ENCODE measurements at places on chromosomes 3 and 15. TPM values are rescaled to one million over a fixed set of nuclear protein-coding genes. Genes with fewer than 3 reads are reported as not detected.

TNNC1 gene
- total RNA-seq: 15.0 TPM

TNFSF10 gene
- 21.3 TPM for total RNA-seq

PIERCE2 gene
- total RNA-seq: 2.6 TPM

CHRNB4 gene
- total RNA-seq: not detected

SLC28A2 gene
- 1.5 TPM for total RNA-seq

PTH1R gene
- 14.5 TPM for total RNA-seq

AGBL1 gene
- total RNA-seq: not detected

LMOD3 gene
- total RNA-seq: not detected

DNA sequence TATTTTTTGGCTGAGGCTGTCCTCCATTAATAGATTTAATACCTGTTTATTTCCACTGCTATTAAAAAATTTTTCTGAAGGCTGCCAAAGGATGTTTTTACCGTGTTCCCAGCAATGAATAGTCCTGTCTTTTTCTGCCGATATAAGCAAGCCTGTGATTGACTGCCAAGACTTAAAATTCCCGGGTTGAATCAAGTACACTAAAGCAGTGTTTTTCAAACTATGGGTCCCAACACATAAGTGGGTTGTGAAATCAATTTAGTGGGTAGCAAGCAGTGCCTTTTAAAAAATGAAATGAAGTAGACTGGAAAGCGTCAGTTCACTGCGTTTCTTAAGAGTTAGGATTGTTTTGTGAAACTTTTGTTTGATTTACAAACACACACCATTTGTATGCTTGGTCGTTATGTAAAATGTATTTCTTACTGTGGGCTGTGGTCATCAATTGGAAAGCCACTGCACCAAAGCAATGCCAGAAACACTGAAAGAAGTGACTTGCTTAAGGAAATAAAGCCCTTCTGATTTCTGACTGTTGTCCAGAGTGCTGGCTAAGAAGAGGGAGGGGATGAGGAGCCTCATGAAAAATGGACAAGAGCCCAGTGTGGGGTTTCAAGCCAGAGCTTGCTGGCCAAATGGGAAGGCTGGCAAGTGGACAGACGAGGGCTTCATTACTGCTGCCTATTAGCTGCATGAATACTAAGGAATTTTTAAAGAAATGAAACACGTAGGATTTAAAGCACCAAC, 206.0 kb downstream of the THRB start:
- no peaks in the 10 kb centered on the region for H3K36me3 ChIP-seq
- DNase-seq: no peak
- H3K27ac ChIP-seq: no peak overlapping the region
- H3K27me3 ChIP-seq: no peaks in the 10 kb centered on the region
- peaks cover 6% of the 10 kb centered on the region for H3K4me1 ChIP-seq
- H3K4me3 ChIP-seq: no peak overlapping the region

- no peaks in the 10 kb centered on the region for H3K27me3 ChIP-seq
- DNase-seq: no peak
- H3K4me3 ChIP-seq: no peak overlapping the region
Measured at GRCh38 chr15:55659481-55659880, 71.3 kb upstream of the PYGO1 start.

GRCh38 chr3:65576966-65577365, 461.8 kb downstream of the MAGI1 start:
- DNase-seq: no peak
- no peaks in the 10 kb centered on the region for H3K4me1 ChIP-seq
- H3K36me3 ChIP-seq: no peaks in the 10 kb centered on the region
- no peaks in the 10 kb centered on the region for H3K27me3 ChIP-seq
- H3K4me3 ChIP-seq: no peak overlapping the region

DNA sequence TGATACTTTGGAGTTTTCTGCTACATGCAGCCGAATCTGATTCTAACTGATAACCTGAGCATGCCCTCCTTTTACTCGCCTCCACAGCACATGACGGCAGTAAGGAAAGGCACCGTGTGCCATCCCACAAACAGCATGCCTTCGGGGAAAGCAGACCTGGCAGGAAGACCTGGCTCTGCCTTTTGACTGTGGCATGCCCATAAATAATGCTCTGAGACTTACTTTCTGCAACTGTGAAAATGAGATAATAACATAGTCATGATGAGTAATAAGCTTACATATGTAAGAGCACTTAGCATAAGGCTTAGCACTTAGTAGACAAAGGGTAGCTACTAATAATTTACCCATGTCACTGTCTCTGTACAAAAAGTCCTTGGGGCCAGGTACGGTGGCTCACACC, 32.9 kb downstream of the MTHFS start:
- no peak for DNase-seq
- H3K27ac ChIP-seq: no peak overlapping the region
- no peaks in the 10 kb centered on the region for H3K27me3 ChIP-seq
- H3K4me1 ChIP-seq: peaks cover 11% of the 10 kb centered on the region

DNA sequence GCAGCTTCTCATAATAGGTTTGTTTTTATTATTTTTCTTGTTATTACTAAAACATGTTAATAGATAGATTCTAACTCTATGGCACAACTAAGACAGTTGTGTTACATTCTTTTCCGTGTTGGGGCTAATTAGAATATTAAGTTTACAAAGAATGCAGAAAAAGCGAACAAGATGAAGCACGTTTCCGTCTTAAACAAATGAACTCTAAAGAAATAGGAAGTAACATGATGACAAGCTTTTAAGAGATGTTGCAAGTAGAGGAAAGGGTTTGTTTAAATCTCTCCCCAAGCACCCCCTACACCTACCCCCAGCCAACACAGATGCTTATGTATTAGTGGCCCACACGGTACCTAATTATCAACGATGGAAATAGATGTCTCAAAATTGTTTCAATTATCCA, 207.1 kb downstream of the TP63 start:
- DNase-seq: no peak
- no peak overlapping the region for H3K27ac ChIP-seq
- H3K27me3 ChIP-seq: no peaks in the 10 kb centered on the region

DNA sequence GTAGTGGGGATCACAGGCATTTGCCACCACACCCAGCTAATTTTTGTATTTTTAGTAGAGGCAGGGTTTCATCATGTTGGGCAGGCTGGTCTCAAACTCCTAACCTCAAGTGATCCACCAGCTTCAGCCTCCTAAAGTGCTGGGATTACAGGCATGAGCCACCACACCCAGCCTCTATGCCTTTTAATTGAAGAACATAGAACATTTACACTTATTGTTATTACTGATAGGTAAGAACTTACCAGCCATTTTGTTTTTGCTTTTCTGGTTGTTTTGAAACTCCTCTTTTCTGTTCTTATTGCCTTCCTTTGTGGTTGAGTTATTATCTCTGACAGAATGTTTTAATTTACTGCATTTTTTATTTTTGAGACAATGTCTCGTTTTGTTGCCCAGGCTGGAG, 29.2 kb downstream of the PCNP start:
- no peak overlapping the region for H3K4me3 ChIP-seq
- no peaks in the 10 kb centered on the region for H3K4me1 ChIP-seq
- H3K36me3 ChIP-seq: no peaks in the 10 kb centered on the region
- no peaks in the 10 kb centered on the region for H3K27me3 ChIP-seq
- DNase-seq: no peak

DNA sequence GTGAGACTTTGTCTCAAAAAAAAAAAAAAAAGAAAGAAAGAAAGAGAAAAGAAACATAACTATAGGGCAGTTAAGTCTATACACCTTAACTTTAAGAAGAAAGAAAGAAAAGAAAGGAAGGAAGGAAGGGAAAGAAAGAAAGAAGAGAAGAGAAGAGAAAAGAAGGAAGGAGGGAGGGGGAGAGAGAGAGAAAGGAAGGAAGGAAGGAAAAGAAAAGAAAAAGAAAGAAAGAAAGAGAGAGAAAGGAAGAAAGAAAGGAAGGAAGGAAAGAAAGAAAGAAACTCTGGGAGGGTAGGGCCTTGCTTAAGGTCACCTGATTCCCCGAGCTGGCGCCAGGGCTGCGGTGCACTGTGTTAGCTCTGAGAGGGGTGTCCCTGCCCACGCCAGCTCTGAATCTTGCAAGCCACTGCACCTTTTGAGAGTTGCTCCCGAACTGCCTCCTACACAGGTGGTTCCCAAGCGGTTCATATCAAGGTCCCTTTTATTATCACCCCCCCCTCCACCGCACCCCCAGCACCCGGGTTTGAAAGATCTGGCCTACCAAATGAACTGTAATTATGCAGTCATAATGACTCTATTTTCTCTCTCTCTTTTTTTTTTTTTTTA, 39.2 kb upstream of the VPS8 start:
- H3K27me3 ChIP-seq: no peaks in the 10 kb centered on the region
- no peaks in the 10 kb centered on the region for H3K36me3 ChIP-seq
- peaks cover 34% of the 10 kb centered on the region for H3K4me1 ChIP-seq
- no peak overlapping the region for H3K4me3 ChIP-seq

GRCh38 chr15:31128919-31129768, 27.6 kb upstream of the TRPM1 start:
- no peaks in the 10 kb centered on the region for H3K27me3 ChIP-seq
- no peak overlapping the region for H3K27ac ChIP-seq
- peak; percentile 79 for DNase-seq

GRCh38 chr3:50267280-50267913, 1.6 kb upstream of the SEMA3B start:
- H3K4me1 ChIP-seq: peaks cover 85% of the 10 kb centered on the region
- H3K4me3 ChIP-seq: no peak overlapping the region
- no peaks in the 10 kb centered on the region for H3K27me3 ChIP-seq
- peak; percentile 83 for DNase-seq

GRCh38 chr3:20511863-20512505, 326.0 kb upstream of the SGO1 start:
- H3K36me3 ChIP-seq: no peaks in the 10 kb centered on the region
- H3K4me3 ChIP-seq: no peak overlapping the region

GRCh38 chr15:69997813-69998212, 99.9 kb downstream of the TLE3 start:
- peaks cover 21% of the 10 kb centered on the region for H3K4me1 ChIP-seq
- no peak overlapping the region for H3K4me3 ChIP-seq
- H3K27me3 ChIP-seq: no peaks in the 10 kb centered on the region
- H3K27ac ChIP-seq: peak overlapping the region; percentile 74
- no peaks in the 10 kb centered on the region for H3K36me3 ChIP-seq

DNA sequence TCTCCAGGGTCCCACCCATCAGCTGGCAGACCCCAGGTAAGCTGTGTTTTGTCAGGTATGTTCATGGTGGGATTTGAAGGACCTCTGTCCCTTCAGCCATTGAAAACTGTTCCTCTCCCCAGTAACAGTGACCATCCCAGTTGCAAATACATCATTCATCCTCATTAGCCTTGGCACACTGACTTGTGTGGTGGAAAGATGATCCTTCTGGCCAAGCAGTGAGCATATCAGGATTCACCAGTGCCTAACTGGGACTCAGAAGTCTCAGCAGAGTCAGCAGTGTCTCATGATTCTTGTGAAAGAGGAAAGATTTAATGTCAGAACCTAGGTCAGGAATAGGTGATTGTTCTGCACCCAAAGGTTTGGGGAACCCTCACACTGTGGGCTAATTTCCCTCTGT, 90.2 kb downstream of the DNAJB8 start:
- no peaks in the 10 kb centered on the region for H3K27me3 ChIP-seq
- peaks cover 13% of the 10 kb centered on the region for H3K4me1 ChIP-seq
- no peak overlapping the region for H3K4me3 ChIP-seq
- no peak for DNase-seq
- no peak overlapping the region for H3K27ac ChIP-seq

- DNase-seq: peak; percentile 57
- peaks cover 5% of the 10 kb centered on the region for H3K4me1 ChIP-seq
- H3K27me3 ChIP-seq: no peaks in the 10 kb centered on the region
- no peak overlapping the region for H3K4me3 ChIP-seq
- H3K27ac ChIP-seq: peak overlapping the region; percentile 65
- H3K36me3 ChIP-seq: no peaks in the 10 kb centered on the region
Measured at GRCh38 chr15:52252781-52253180, 42.8 kb downstream of the MYO5C start.

- no peak overlapping the region for H3K27ac ChIP-seq
- no peaks in the 10 kb centered on the region for H3K4me1 ChIP-seq
- H3K4me3 ChIP-seq: no peak overlapping the region
Measured at GRCh38 chr15:42785569-42785968, 48.6 kb upstream of the CDAN1 start.

DNA sequence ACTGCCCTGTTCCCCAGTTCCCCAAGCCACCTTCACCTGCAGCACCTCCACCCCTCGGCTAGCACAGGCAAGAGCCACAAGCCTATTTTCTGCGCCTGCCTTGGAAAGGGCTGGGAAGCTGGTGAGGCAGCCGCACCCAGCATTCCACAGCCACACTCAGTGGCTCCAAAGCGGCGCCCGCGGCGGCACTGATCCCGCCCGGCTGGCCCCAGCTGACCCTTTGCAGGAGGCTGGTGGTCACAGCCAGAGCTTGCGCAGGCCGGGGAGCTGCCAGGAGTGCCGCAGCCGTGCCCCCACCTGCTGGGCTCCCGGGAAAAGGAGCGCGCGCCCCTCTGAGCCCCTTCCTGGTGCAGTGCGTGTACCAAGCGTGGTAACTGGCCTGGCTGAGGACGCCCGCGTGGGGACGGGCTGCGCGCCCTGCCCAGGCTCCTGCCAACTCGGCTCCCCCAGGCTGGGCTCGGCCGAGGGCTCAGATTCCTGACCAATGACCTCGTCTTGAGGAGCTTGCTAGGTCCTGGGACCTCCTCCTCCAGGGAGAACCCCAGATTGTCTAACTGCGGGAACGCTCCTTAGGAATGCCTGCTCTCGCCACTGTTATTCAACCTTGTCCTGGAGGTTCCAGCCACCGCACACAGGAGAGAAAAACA, 13.3 kb downstream of the GRAMD2A start:
- H3K27me3 ChIP-seq: peaks cover 13% of the 10 kb centered on the region
- peak; percentile 71 for DNase-seq
- peaks cover 15% of the 10 kb centered on the region for H3K4me1 ChIP-seq
- no peaks in the 10 kb centered on the region for H3K36me3 ChIP-seq
- H3K4me3 ChIP-seq: no peak overlapping the region
- H3K27ac ChIP-seq: no peak overlapping the region

GRCh38 chr3:6571448-6571847, 289.5 kb upstream of the GRM7 start:
- no peak overlapping the region for H3K4me3 ChIP-seq
- H3K36me3 ChIP-seq: no peaks in the 10 kb centered on the region
- DNase-seq: peak; percentile 4

DNA sequence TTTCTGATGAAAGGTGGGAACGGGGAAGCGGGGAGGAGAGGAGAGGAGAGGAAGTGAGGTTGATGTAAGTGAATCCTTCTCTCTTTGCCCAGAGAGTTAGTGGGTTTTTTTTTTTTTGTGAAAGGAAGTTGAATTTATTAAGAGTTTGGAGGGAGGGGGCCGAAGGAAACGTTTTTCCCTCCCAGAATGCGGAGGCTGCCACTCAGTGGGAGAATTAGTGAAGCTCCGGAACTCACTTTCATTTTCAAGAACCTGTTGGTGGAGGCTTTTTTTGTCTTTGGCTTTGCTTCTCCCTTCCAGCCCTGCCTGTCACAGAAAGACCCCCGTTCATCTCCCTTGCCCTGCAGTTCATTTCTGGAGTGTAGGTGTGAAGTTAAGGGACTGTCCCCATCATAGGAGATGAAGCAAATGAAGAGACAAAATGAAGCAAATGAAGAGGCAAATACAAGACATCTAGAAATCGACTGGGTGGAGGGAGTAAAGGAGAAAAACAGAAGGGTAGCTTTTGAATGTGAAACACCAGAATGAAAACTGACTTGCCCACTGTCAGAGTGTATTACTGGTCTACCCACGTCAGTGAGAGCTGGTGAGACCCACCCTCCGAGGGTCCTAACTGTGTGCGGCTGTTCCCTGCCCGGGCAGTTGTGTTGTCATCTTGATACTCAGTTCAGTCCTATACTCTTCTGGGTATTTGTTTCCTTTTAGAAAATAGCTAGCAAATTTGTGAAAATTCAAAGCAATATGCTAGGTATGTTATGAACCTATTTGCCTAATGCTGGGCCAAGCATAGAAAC, 91.5 kb downstream of the ITPR1 start:
- DNase-seq: no peak
- H3K27ac ChIP-seq: peak overlapping the region; percentile 81
- H3K4me1 ChIP-seq: peaks cover 31% of the 10 kb centered on the region
- no peaks in the 10 kb centered on the region for H3K27me3 ChIP-seq

All from hepatocyte (in vitro differentiated cells).